GM12892 (cell line): ENCODE measurements at places on chromosomes 11 and 22.

GRCh38 chr11:62805961-62806441, 761 bp upstream of the NXF1 start:
- DNase-seq: no peak

DNA sequence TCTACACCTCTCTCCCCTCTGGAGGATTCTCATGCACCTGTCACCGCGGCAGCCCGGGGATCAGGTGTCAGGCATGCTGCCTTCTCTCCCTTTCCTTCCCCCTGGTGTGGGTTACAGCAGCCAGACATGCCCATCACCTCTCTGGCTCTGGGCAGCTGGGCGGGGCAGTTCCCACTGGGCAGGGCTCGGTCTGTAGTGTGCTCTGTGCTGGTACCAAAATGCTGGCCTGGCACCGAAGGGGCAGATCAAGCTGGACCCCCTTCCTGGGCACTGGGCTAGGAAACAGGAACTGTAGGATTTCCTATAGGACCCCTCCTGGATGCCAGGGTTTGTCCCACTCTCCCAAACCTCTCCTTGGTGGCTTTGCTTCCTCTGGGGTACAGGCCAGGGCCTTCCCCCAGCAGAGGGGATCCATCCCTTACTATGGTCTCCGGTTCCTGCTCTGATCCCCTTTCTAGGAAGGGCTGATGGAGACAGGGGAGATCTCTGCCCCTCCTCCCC, 821 bp downstream of the GAL3ST1 start:
- DNase-seq: no peak

GRCh38 chr11:73384872-73385689, 8.9 kb downstream of the RELT start:
- peak; percentile 84 for DNase-seq

- DNase-seq: no peak
These were observed 3.8 kb downstream of the NCF4 start for GRCh38 chr22:36864454-36865215.

DNA sequence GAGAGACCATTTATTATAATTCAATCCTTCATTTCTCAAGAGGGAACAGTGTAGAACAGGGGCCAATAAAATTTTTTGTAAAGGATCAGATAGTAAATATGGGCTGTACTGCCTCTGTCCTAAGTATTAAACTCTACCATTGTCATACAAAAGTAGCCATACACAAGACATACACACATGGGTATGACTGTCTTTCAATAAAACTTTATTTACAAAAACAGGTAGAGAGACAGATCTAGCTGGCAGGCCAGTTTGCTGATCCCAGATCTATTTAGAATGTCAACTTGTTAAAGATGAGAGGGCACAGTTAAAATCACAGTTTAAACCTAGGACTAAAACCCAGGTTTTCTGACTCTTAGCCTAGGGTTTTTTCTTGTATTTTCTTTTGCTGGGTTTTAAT, 16.7 kb downstream of the TRAF6 start:
- no peak for DNase-seq

GRCh38 chr11:118434553-118435289, 1.6 kb upstream of the KMT2A start:
- peak; percentile 31 for DNase-seq

- no peak for DNase-seq
These were observed 77.0 kb downstream of the DDIAS start for GRCh38 chr11:82978422-82979099.

DNA sequence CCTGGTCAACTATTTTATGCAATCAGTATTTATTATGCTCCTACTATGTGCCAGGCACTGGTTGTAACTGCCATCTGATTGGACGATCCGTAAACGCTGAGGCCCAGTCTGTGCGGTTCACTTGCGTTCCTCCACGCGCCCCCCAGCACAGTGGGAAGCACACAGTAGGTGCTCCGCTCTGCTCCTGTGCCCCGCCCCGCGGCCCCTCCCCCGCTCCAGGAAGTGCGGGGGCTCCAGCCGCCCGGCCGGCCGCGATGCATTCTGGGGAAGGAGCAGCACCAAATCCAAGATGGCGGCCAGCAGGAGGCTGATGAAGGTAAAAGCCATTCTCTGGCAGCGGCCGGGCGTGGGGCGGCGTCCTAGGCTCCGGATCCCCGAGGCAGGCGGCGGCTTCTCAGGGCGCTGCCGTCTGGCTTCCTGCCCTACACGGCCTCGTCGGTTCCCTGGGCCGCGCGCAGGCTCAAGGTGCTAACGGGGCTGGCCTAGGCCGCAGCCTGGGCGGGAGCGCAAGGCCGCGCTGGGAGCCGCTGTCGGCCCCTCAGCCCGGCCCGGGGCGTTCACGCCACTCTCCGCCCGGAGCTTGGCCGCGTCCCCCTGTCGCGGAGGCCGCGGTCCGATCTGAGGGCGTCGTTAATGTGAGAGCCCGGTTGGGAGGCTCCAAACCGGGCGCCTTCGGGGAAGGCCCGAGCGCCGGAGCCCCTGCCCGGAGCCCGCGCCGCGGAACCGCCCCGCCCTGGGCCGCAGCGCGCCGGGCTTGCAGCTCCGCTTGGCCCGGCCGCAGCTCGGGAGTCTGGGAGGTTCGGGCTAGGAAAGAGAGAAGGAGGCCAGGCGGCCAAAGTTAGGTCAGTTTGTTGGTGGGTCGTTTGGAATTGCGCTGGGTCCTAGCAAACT, at the start of gene UBE2L3:
Gene UBE2L3, plus strand, starts transcription at position 259 of the 891 bp plus-strand sequence. Its CDS starts 31 bp downstream, at position 290.
- peak; percentile 93 for DNase-seq

- DNase-seq: no peak
These were observed 60.0 kb downstream of the LIF start for GRCh38 chr22:30186510-30186909.
